NCI-H460 (cell line): ENCODE measurements at places on chromosomes 3 and 15.

GRCh38 chr3:154956815-154957214 lies 123.3 kb upstream of the MME start:
- DNase-seq: no peak

DNA sequence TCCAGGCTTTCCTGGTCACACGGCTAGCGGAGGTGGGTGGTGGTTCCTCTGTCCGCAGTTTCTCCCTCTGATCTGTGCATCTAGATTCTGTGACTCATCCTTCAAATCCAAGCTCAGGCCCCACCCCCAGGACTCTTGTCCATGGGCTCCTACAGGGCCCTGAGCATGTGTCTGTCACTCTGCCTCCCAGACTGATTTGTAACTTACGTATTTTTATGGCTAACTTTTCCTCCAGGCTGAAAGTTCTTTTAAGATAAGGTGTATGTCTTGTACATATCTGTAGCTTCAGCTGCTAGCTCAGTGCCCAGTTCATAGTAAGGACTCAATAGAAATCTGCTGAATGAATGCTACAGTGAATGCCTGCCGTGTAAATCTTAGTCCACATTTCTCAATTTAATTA lies 8.0 kb downstream of the ESYT3 start:
- peak; percentile 61 for DNase-seq

DNA sequence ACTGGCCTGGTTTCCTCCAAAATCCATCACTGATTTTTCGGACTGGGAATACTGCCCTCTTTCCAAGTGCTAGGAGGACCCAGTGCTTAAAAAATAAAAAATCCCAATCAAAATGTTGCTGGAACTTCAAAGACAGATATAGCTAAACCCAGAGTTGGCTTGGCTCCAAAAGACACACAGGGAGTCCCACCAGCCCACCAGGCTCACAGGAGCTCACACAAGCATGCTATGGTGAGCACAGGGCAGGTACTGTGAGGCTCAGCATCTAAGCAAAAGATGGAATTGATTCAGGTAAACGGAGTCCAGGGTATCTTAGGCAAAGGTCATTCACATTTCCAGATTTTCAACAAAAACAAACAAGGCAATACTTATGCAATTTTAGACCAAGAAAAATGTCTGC lies 3.7 kb downstream of the TRANK1 start:
- DNase-seq: no peak

DNA sequence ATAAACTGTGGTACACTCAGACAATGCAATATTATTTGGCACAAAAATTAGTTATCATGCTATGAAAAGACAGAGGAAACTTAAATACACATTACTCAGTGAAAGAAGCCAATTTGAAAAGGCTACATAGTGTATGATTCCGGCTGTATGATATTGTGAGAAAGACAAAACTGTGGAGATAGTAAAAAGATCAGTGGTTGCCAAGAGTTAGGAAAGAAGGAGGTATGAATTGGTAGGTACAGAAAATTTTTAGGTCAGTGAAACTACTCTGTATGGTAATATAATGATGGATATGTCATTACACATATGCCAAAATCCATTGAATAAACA lies 458.8 kb upstream of the CBLB start:
- DNase-seq: no peak

DNA sequence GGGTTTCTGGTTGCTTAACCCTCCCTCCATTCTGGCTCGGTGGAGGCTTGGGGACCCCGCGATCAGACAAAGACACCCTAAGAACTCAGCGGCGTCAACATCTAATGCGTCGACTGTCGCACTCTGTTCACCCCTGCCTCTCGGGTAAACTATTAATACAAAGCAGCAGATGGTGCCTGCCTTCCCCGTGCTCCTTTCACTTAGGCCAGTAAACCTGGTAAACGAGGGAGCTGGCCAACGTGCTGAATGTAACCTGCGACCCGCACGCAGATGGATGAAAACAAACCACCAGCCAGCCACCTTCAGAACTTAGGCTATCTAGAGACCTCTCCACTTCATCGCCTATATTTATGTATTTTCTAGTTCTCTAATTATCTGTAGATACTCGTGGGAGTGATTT lies 848 bp upstream of the CADPS start:
- peak; percentile 11 for DNase-seq

DNA sequence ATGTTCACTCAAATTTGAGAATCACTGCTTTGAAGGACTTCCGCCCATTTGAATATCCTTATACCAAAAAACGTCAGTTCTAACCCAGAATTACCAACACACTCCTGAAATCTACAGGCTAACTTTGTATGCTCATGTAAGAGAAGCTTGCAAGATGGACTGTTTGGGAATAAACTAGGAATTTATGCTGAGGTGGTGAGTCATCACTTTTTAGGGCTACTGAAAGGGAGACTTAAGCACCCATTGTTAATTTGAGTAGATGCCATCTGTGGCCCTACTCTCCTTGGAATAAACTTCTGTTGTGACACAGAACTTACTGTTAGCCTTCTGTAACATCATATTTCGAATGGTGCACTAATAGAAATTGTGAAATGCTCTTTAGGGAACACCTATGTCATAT lies 74.6 kb downstream of the FGF12 start:
- no peak for DNase-seq
